Left colon (tissue), 2 donors: ENCODE measurements at places on chromosomes 3 and 15.
A peak's percentile ranks its signal among the peaks of the same experiment; 100 is the strongest.

DNA sequence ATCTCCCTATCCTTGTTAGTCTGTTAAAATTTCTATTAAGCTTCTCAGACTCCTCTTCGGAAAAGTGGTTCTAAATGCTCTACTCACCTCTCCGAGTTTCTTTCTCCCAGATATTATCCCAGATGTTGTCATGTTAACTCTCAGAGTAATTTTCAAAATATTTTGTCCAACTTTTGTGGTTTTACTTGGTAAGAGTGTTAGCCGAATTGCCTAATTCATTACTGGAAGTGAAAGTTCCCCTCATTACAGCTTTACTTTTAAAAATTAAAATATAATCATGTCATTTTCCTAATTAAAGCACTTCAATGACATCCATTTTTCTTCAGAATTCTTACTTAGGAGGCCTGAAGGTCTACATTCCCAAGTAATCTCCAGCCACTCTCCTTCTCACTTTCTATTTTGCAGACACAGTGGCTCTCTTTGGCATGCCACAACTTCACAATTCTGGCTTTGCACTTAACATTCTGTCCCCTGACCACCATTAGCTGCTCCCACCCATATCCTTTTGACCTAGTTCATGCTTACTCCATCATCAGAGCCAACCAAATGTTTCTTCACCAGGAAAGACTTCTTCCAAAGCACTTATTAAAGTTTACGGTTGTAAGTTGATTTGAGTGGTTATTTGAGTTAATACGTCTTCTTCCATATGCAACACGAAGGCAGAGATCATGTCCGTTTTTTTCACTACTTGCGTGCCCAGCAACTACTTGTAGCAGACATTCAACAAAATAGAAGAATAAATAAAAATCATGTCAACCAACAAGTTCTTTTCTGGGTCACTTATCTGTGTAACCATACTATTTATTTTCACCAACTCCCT lies 10.2 kb upstream of the TIPARP start:
- DNase-seq, result no peak

GRCh38 chr3:41898631-41899030 lies 63.3 kb downstream of the ULK4 start:
- DNase-seq, result no peak

- no peak for DNase-seq
Measured at GRCh38 chr15:29681166-29681845, 141.0 kb downstream of the TJP1 start.

GRCh38 chr15:90638963-90639362 lies 78.2 kb upstream of the BLM start:
- no peak for DNase-seq

- DNase-seq, result no peak
Measured at GRCh38 chr3:28399206-28399605, 50.6 kb upstream of the AZI2 start.

- no peak for DNase-seq
Measured at GRCh38 chr15:72398648-72399047, 543 bp downstream of the TMEM202 start.

GRCh38 chr3:38003371-38003816 lies 12.8 kb downstream of the VILL start:
- DNase-seq, result peak; percentile 77

DNA sequence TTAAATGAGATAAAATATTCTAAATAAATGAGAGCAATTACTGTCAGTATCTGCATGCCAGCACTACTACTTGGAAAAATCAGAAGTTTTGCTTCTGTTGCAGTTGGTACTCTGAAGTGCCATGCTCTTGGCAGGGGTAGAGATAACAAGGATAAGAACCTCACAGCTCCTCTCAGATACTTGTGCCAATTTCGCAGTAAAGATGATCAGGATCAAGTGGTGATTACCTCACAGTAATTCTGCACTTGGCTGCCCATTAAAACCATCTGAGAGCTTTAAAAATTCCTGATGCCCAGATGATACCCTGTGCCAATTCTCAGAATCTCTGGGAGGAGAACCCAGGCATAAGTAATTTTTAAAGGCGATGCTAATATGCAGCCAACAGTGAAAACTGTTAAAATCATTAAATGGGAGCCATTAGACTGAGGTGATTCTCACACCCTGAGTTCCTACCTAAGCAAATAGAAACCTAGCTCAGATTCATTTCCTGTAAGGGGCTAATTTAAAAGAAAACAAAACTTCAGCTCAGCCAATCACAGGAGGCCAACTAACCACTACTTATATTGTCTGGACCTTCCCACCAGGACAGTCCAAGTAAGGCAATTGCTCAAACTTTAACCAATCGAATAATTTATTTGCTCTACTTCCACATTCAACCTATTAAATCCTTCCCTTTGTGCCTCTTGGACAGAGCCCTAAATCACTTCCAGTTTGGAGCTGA lies 171.2 kb downstream of the KCNMB2 start:
- DNase-seq, result no peak

DNA sequence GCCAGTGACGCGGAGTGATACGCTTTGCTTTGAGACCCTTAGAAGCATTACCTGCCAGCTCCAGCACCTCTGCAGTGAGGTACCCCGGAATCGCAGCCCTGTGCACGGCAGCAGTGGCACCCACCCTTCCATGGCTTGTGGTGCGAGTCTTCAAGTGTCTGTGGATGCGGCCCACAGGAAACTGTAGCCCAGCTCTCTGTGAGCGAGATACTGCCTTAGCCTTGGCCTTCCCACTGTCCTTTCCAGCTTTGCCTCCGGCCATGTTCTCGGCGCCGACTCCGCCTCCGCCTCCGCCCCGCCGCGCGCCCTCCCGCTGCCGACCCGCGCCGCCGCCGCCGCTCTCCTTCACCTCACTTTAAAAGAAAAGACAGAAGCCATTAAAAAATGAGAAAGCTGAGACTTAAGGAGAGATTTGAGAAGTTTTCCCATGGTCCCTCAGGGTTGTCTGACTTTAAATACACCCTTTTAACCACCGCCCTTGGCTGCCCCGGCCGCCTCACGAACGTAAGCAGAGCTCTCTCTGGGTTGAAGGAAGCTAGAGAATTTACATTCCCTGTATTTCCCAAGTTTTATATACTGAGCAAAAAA lies 78.5 kb upstream of the FAM174B start:
- DNase-seq, result peak; percentile 16

GRCh38 chr3:120013481-120013880 lies 80.8 kb downstream of the GSK3B start:
- no peak for DNase-seq

DNA sequence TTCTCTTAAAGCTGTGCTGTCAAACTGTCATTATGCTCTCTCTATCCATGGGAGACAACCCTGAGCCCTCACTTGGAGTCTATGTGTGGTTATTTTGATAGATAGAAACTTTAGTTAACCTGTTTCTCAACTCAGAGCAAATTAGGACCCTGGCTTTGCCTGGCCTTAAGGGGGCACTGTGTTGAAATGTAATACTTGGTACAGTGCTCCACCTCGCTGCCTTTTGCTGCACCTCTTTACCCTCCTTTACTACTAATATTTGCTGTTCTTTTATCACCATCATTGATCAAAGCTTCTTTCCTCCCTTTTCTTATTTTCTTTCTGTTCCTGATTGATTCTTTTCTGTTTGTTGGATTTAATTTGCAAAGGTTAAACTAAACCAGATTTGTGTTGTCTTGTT lies 34.3 kb downstream of the STT3B start:
- no peak for DNase-seq

DNA sequence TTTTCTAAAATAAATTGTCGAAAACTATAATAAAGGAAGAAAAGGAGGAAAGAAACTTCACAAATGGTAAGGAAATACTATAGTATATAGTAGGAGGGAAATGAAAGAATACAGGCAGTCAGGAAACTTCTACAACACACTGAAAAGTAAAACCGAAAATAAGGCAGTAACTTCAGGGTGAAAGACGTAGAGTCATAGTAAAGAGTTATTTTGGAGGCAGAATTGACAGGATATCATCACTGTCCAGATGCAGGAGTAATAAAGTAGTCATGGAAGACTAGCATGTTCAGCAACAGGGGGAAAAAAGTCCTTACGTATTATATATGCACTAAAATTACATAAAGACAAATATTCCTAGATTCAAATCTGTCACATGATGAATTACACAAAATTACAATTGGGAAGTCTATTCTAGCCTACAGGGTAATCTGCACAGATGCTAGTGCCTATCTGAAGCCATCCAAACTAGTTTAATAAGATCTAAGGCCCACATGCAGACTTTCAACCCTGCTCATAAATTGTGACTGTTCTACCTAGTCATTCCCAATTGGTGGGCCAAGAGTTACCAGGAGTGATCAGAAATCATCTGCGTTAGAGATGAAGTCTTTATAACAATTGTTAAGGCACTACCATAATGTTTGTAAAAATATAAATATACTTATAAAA lies 14.0 kb downstream of the VPS13C start:
- no peak for DNase-seq

DNA sequence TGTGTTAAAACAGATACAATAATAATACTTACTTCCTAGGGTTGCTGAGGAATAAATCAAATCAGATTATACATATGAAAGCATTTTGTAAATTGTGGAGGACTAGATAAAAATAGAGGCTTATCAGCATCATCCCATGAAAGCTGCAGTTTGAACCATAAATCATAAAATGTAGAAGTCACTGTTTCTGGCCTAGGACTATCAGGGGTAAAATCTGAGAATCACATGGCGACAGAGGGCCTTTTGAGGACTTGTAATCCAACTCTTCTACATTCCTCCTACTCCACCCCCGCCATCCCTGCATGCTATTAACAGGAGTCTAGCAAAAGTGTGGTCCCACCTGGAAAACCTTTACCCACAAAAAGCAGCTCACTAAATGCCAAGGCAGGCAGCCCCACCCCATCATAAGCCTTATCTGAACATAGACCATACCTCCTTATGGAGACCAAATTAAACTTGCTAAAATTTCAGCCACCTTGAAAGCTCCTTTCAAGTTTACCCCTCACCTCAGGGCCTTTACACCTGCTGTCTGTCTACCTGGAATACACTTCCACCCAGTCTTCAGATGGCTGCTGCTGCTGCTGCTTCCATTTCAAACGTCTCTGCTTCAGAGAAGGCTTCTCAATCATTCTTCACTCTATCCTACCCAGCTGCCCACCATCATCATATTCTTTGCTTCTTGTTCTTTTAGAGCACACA lies 11.5 kb downstream of the MB21D2 start:
- no peak for DNase-seq

DNA sequence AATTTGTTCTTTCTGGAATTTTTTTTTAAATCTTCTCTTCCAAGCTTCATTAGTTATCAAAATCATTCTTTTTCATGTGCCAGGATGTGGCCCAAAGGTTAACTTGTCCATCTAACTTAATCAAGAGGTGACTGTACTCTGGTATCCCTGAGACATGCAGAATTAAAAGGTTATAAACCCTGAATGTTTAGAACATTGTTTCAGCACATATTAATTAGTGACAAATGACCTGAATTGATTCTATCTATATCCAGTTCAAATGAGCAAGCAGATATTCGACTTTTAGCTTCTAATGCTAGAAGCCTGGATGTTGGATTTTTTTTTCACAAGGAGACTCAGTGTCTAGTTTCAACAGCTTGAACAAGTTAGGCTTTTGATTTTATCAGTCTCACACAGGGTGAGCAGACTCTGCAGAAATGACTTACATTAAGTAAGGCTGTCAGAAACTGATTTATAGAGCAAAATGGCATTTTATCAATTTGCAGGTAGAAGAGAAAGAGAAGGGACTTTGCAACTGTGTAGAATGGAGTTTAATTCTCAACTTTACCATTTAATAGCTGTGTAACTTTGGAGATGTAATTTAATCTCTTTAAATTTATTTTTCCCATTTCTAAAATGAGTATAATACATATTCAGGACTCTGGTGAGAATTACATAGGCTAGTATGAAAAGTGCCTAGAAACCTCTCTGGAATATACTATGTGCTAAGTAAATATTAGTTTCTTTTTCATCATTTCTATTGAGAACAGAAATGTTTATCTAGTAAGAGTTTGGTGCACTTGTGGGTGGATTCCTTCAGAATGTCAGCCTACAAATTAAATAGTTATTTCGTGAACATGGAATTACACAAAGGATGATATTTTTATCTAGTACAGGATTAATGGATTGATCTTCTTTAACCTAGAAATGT lies 100.0 kb downstream of the ALCAM start:
- no peak for DNase-seq

GRCh38 chr15:83304861-83305703 lies 20.6 kb upstream of the BNC1 start:
- DNase-seq, result no peak

- no peak for DNase-seq
Measured at GRCh38 chr3:365268-365667, 168.7 kb downstream of the CHL1 start.

- DNase-seq, result no peak
Measured at GRCh38 chr3:37574177-37574943, 287.3 kb upstream of the CTDSPL start.
